ENCODE measurements at places on chromosomes 2 and 18.

DNA sequence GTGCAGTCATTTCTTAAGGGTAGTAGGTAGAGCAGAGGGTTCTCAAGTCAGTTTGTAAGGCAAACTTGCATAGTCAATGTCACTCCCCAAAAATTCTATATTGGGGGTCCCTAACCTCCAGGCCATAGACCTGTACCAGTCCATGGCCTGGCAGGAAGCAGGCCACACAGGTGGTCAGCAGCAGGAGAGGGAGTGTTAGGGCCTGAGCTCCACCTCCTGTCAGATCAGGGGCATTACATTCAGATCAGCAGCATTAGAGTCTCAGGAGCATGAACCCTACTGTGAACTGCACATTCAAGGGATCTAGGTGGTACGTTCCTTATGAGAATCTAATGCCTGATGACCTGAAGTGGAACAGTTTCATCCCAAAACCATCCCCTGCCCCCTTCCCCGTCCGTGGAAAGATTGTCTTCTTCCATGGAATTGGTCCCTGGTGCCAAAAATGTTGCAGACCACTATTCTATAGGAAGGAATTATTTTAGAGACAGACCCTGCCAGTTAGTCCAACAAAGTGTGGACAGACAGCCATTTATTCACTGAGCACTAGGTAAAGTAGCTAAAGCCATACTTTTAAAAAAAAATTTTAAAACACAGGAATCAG is 6.7 kb downstream of the COA5 start:
- no peak for DNase-seq

DNA sequence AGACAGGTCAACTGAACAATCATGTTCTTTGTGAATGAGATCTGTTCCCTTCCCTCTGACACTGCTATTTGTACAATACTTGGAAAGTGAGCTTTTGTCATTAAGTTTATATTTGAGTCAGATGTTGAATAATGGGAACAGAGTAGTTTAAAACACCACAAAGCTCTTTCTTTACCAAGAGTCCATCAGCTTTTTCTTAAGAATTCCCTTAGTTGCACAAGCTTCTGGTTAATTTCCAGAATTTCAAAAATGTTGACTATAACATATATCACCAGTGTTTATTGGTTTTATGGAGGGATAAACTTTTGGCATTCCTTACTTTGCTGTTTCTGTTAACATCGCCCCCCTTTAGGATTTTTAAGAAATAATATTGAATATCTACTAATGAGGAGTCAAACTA is 403.7 kb downstream of the CCDC85A start:
- DNase-seq, result no peak

DNA sequence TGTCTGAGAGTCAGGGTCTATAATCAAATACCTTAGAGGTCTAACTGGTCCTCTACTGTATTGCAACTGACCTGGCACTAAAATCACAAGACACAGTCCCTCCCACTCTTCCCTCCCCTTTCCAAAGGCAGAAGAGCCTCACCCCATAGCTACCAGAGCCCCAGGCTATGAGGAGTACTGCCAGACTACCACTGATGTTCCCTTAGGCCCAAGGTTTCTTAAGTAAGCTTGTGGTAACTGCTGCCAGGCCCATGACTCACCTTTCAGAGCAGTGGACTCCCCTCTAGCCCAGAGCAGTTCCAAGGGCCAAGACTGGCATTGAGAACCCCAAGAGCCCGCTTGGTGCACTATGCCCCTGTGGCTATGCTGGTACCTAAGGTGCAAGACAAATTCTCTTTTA is 1193.4 kb downstream of the DSC3 start:
- DNase-seq, result no peak

DNA sequence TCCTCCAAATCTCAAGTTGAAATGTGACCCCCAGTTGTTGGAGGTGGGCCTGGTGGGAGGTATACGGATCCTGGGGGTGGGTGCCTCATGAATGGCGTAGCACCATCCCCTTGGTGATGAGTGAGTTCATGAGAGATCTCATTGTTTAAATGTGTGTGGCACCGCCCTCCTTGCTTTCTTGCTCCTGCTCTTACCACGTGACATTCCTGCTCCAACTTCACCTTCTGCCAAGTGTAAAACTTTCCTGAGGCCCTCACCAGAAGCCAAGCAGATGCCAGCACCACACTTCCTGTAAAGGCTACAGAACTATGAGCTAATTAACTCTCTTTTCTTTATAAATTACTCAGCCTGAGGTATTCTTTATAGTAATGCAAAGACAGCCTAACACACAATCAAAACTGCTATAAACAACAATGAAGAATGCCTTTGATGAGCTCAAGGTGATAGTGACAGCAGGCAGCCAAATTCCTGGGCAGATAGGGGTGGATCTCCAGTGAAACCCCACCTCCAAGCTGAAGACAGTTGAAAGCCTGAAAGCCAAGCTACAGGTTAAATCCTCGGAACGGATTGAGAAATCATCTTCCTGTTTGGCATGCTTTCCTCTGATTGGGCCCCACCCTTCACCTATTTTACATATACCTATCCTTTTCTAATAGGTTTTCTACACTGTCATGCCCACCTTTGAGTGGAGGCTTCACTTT is 26.9 kb downstream of the MCEE start:
- DNase-seq, result no peak

GRCh38 chr2:148842050-148842449 is 33.0 kb upstream of the KIF5C start:
- DNase-seq, result no peak

- no peak for DNase-seq
Observed at GRCh38 chr2:27792759-27793158, 21.2 kb downstream of the MRPL33 start.

GRCh38 chr2:62467100-62467474 is 38.9 kb downstream of the TMEM17 start:
- no peak for DNase-seq

DNA sequence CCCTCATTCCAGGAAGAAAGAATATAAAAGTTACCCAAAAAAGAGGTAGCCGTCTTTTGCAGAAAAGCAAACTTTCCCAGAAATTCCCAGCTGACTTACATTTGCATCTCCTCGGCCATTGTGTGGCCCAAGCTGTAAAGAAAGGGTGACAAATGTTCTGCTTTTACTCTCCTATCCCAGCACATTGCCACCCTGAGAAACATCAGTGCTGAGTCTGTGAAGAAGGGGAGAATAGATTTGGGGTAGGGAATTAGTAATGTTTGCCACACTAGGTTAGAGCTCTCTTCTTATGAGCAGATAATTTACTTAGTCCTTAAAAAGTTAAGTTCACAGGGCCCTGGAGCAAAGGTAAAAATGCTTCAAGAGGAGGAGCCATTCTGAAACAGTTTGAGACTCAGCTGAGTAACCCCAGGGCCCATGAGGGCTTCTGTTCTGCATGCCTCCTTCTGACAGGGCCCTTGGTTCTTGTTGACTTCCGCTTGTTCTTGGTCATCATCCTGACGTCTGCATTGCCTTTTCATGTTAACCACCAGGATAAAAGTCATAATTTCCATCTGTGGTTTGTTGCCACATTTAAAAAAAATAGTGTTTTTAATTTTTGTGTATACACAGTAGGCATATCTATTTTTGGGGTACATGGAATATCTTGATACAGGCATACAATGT is 550.7 kb downstream of the RNF144A start:
- DNase-seq, result no peak

DNA sequence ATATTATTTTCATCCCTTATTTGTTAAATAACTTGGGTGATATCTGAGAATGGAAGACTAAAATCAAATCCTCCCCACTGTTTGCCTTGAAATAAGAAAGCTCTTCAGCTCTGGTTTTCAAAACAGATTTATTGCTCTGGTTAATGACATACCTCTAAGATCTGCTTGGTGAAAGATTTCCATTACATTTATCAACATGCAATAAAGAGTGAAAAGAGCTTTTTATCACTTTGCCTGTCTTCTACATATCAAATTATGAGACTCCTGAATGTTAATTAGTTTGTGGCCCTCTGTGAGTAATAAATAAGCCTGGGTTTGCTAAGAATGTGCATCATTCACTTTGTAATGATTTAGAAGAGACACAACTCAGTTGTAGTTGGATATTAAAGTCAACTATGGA is 115.7 kb downstream of the PRKRA start:
- no peak for DNase-seq

GRCh38 chr2:199460846-199461710 is 3.3 kb upstream of the SATB2 start:
- no peak for DNase-seq

DNA sequence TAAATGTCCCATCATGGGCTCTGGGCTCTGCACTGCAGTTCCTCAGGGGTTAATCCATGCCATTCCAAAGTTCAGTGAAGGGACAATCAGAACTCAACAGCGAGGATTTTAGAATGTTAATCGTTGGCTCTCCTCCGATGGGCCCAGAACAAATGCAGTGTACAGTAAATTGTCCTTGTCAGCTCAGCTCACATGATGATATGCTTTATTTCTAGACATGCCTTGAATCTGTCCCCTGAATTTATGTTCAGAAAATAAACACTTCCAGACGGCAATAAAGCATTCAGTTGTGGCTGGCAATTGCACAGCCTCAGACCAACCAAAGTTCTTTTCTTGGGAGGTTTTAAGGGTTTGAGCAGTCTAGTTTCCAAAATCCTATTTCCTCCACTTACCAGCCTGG is 981.2 kb downstream of the BCL11A start:
- DNase-seq, result no peak

- no peak for DNase-seq
Observed at GRCh38 chr2:200482194-200482593, 27.7 kb downstream of the KCTD18 start.

GRCh38 chr2:189527812-189528592 is 52.6 kb downstream of the SLC40A1 start:
- DNase-seq, result no peak

DNA sequence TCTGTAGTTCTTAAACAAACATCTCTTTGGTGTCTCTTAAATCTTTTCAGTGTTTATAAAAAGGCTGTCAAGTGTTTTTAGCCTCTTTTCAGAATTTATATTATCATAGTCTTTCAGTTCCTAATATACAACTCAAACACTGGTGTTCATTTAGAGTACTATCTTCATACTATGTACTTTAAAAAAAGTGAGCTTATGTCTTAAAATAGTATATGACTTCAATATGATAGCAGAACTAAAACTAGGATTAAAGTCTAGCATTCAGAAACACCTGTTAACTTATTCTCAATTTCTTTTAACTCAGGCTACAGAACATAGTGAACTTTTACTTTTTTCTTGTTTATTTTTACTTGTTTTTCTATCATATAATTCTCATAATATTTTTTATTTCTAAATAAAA is 14.7 kb upstream of the IKZF2 start:
- no peak for DNase-seq
